ENCODE measurements at places on chromosomes 12 and 14.

DNA sequence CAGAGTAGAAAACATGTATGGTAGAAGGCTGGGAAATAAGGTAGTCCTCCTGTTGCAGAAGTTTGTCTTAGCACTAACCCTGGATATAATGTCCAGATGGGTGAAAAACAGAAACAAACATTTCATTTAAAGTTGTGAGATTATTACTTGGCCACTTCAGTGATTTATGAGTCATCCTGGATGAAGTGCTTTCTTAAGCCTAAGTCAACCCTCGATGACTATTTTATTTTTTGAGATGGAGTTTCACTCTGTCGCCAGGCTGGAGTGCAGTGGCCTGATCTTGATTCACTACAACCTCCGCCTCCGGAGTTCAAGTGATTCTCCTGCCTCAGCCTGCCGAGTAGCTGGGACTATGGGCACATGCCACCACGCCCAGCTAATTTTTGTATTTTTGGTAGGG is 10.2 kb downstream of the DLST start:
- no peak for DNase-seq

GRCh38 chr12:88951860-88952561 is 371.7 kb upstream of the KITLG start:
- no peak for DNase-seq

DNA sequence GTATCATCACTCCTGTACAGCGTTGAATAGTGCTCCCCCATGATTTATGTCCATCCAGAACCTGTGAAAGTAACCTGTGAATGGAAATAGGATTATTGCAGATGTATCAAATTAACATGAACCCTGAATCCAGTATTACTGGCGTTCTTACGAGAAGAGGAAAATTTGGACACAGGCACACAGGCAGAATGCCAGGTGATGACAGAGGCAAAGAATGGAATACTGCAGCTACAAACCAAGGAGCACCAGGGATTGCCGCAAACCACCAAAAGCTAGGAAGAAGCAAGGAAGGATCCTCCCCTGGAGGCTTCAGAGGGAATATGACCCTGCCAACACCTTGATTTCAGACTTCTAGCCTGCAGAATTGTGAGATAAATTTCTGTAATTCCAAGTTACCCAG is 113.5 kb upstream of the EGLN3 start:
- no peak for DNase-seq

DNA sequence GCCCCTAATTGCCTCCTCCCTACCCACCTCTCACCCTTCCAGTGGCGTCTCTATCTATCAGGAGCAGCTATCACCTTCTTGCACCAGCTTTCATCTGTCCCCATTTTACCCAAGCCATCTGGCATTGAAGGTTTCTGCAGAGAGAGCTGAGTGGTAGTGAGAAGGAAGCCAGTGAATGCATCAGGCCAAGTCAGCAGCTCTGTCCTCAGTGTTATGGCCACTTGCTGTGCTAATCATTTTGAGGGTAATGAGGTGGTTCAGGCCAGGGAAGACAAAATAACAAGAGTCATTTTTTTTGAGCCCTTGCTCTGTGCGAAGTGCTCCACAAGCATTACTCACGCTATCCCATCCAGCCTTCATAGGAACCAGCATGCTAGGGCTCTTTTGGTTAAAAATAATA is 164.7 kb downstream of the SUDS3 start:
- DNase-seq: no peak

DNA sequence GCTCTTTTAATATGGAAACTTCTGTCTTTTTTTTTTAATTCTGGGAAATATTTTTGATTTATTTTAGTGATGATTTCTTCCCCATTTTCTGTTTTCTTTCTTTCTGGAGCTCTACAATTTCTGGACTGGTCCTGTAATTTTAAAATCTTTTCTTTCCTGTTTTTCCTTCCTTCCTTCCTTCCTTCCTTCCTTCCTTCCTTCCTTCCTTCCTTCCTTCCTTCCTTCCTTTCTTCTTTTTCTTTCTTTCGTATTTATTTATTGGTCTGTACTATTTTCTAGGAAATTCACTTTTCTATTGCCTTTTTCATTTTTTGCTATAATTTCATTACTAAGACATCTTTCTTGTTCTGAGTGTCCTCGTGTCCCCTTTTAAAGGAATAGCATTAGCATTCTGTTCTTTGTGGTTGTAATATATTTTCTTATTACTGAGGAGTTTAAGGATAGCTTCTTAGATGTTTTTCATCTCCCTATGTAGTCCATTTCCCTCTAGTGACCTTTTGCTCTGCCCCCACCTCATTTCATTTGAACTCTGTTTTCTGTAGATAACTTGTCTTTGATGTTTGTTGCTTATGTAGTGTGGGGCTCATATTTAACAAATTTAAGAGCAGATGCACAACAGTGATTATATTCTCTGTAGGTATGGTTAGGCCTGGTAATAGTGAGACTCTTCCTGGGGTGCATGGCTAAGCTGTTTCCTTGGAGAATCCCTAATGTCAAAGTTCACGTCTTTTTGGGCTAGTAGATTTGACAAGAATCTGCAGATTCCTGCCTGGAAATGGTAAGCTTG is 38.0 kb downstream of the TBC1D15 start:
- no peak for DNase-seq

DNA sequence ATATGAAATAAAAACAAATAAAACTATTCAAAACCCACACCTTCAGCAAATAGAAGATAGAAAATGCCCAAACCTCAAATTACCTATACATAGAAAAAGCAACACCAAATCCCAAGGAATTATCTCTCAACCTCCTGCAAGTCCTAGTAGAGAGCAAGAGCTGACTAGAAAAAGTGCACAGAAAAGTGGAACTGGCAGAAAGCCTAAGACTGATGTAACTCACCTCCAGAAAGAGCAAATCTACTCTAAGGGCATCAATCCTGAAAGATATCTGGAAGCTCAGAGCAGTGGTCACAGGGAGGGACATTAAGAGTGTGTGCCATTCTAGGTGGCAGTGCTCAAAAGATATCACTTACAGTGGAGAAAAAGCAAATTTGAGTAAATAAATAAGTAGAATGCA is 62.1 kb upstream of the PLEKHG7 start:
- no peak for DNase-seq

GRCh38 chr14:34710006-34710405 is 4.4 kb downstream of the CFL2 start:
- no peak for DNase-seq

DNA sequence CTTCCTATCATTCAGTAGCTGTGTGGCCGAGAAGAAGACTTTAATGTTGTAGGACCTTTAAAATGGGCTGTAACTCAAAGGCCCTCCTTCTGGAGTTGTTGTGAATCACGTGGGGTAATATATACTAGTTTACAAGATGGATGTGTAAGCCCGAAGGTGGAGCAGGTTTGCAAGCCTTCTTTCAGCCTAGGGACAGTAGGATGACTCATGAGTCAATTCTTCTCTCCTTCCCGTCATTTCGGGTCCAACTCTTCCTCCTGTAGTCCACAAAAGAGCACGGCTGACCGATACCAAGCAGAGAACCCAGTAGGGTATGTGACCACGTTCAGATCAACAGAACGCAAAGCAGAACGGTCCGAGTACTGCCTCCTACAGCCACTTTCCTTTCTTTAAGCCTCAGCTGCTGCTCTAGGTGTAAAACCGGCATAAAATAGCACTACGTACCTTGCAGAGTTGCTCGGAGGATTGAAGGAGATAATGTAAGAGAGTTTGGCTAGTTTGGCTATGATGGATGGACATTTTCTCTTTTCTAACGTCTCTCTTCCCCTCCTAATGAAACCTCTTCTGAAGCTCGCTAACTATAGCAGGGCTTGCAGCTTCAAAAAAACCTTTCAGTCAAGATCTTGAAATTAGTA is 1.3 kb upstream of the RASSF3 start:
- DNase-seq: no peak

GRCh38 chr12:58007875-58008274 is 66.5 kb downstream of the ATP23 start:
- DNase-seq: no peak

DNA sequence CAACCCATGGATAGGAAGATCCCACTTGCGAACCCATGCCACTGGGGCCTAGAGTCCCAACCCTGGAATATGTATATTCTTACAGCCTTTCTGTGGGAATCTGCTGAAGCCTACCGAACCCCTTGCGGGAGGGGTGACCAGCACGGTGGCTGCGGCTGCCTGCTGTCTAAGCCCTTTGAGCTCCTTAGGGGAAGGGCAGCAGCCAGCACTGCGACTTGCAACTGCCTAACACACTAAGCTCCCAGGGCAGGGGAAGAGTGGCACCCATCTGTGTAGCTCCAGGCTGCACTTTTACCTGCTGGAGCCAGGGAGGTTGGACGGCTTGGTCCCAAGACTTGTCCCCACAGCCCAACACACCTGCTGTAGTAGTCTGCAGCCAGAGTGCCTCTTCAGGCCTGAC is 1968.7 kb upstream of the FLRT2 start:
- DNase-seq: no peak

DNA sequence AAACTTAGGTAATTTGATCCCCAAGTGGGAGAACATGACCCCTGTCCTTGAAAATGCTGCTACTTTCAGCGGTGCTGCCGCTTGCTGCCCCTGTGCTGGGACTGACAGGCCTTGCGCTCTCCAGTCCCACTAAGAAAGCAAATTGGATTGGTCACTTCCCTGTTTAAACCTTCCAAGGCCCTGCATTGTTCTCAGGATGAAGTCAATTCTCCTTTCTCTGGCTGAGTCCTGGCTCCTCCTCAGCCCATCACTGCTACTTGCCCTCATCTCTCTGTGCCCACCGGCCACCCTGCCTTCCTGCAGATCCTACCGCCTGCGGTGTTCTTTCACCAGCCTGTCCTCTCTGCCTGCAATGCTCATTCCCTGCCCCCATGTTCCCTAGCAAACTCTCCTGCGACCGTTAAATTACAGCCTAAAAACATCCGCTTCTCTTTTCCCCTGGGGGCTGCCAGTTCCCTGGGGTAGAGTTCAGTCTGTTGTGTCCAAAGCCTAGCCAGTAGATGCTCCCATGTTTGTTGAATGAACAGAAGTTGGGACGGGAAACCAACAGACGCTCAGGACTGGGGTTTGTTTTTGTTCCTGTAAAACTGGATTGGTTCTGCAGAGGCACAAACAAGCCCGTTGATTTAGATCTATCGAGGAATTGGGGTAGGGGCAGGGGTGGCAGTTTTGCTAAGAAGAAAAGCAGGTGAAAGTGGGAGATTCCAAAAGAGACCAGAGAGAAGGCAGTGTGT is 127.3 kb upstream of the HIF1A start:
- DNase-seq: no peak

DNA sequence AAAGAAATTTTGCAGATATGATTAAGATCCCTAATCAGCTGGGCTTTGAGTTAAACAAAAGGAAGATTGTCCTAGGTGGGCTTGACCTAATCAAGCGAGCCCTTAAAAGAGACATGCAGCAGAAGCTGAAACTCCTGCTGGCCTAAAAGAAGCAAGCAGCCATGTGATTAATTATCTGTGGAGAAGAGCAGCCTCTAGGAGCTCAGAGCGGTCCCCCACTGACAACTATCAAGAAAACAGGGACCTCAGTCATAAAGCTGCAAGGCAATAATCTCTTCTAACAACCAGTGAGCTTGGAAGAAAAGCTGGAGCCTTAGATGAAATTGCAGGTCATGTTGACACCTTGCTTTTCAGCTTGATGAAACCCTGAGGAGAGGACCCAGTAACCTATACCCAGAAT is 288.9 kb upstream of the CLEC14A start:
- no peak for DNase-seq

DNA sequence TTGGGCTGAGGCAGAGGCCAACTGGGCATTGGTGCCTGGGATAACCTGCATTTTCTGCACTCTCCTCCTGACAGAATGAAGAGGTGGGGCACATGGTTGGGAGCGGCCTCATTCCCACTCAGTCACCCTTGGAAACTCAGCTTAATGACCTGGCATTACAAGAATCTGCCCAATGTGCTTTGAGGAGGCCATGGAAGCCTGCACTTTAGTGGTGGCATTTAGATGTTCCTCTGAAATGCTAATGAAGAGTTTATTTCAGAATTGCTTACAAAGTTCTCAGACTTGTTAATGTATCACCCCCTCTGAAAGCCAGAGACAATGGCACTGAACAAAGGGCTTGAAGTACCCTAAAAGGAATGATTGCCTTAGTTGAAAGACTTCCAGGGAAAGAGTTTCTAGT is 71.4 kb upstream of the PARP11 start:
- DNase-seq: no peak

GRCh38 chr14:63249092-63249491 is 44.8 kb downstream of the RHOJ start:
- no peak for DNase-seq

GRCh38 chr14:77040741-77041653 is 12.5 kb upstream of the IRF2BPL start:
- DNase-seq: no peak

GRCh38 chr14:97625477-97625876 is 828.3 kb downstream of the VRK1 start:
- no peak for DNase-seq

- no peak for DNase-seq
Measured at GRCh38 chr14:61218767-61219166, 62.4 kb downstream of the TMEM30B start.

DNA sequence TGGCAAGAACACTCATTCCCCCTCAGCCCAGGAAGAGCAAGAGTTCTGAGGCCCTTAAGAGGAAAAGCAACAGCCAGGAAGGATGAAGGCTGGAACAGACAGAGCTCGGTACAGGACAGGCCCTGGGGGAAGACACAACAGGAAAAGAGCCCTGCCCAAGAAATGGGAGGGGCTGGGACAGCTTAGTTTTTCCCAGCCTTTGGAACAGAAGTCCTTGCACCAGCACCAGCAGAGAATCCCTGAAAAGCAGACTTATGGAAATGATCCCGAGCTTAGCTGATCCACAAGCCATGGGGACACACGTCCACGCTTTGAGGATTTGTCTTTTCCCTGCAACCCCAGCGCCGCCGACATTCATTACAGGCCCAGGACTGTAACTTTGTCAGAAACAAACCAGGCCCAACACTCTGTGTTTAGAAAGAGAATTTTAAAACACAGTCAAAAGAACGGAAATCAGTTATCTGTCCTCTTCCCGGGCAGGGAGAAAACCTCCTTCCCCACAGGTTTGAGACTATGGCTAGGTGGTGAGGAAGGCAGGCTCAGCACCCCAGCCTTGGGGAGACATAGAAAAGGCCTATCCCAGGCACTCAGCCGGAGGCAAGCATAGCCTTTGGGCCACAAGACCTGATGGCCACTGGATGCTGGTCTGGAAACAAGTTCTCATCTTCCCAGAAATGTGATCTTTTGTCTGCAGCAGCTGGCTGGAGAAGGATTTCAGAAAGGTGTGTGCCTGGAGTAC is 4.0 kb upstream of the AVIL start:
- no peak for DNase-seq

DNA sequence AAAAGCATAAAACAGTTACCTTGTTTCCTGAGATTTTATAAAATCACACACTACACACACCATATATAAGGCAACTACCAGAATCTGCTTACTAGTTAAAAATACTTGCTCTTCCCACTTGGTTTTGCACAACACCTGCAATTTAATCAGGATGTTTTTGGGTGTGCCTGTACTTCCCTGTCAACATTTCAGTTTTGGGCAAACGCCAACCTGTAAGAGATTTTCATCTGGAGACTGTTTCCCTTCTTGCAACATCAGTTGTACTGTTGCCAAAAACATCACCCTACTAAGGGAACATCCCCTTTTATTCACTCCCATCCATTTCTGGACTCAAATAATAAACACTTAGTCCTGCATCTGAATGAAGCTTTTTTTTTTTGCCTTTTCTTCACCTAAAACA is 172.3 kb downstream of the DUSP6 start:
- no peak for DNase-seq

Data from stimulated activated CD4-positive, alpha-beta T cell treated with anti-CD3 and anti-CD28 coated beads, Interleukin-1b, Interleukin-23, amount 100 ng/mL, for 1 hour (primary cell).